ENCODE measurements at places on chromosomes 12 and 14.

- no peak for DNase-seq
Measured at GRCh38 chr14:50002926-50003212, 110.0 kb downstream of the ARF6 start.

GRCh38 chr14:38743966-38744584 is 359.0 kb downstream of the SEC23A start:
- DNase-seq: no peak

DNA sequence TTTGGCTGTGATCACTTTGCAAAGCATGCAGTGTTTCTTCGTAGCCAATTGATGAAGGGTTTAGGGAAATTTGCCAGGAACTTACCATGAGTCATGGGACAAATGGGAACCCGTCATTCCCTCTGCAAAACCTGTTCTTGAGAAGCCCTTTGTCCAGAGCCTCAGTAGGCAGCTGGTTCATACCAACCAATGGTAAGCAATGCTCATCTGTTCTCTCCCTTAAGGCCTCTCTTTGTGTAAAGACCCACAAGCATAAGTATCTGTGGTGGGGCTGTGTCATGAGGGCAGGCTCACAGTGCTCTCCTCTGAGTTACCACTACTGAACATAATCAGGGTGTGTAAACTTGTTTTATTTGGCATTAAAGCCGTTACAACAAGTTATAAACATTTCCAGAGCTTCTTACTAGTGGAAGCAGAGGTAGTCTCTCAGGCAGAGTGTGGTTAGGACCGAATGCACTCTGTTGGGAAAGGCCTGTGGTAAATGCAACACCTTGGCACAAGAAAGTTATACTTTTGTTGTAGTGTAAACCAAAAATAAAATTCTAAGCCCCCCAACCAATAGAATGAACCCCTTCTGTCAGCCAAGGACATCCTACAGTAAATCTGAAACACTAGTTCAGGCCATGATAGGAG is 119.8 kb downstream of the SINHCAF start:
- DNase-seq: no peak

- no peak for DNase-seq
Measured at GRCh38 chr12:14979468-14979867, 6.6 kb downstream of the PDE6H start.

- no peak for DNase-seq
Measured at GRCh38 chr12:64431791-64432190, 20.1 kb upstream of the TBK1 start.

DNA sequence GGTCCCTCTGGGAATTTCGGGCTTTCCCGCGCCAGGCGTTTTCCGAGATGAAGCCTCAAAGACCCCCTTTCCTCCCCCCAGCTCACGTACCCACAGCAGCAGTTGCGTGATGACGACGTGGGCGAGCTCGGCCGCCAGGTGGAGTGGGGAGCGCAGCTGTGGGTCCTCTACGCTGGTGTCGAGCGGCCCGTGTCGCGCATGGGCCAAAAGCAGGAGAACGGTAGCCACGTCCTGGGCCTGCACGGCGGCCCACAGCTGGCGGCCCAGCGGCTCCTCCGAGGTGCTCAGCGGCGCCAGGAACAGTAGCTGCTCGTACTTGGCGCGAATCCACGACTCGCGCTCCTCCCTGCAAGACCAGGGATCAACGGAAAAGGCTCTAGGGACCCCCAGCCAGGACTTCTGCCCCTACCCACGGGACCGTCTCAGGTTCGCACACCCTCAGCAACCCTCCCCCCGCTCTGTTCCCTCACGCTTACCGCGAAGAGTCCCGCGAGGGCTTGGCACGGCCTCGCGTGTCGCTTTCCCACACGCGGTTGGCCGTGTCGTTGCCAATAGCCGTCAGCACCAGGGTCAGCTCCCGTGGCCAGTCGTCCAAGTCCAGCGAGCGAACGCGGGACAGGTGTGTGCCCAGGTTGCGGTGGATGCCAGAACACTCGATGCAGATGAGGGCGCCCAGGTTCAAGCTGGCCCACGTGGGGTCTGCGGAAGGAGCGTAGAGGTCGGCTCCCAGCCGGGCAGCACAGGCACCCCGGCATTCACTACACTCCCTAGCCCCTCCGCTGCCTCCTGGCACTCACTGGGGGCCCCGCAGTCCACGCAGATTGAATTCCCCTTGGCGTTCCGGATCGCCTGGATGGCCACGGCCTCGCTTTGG is 11.4 kb downstream of the AGAP2 start:
- DNase-seq: no peak

DNA sequence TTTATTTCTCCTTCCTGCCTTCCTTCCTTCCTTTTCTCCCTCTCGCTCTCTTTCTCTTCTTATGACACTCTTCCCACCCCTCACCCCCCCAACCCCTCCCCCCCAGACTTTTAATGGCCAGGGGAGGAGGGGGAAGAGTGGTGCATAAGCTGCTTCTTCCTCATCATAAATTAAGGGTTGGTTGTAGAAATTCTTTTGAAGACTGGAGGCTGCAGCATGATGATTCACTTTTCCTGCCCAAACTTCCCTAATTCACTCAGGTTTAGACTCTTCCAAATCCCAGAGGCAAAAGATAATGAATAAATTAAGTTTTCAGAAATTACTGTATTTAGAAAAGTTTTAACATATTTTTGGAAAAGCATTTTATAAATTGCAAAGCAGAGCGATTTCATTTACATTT is 58.2 kb downstream of the GRIP1 start:
- DNase-seq: no peak

DNA sequence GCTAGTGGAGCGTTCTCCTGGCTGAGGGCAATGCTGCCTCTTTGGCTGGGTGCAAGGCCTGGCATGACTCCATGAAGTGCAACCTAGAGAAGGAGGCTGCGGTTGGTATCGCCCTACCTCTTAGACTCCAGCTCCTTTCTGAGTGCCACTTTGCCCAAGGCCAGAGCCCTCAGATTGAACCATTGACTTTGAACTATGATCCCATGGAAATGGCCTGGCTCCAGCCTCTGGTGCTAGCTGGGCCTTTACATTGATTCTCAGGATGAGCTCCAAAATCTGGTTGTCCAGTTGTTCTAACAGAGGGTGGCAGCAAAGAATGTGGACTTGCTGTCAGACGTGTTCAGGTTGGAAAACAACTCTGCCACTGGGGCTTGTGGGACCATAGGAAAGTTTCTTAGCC is 16.1 kb upstream of the SMOC1 start:
- no peak for DNase-seq

DNA sequence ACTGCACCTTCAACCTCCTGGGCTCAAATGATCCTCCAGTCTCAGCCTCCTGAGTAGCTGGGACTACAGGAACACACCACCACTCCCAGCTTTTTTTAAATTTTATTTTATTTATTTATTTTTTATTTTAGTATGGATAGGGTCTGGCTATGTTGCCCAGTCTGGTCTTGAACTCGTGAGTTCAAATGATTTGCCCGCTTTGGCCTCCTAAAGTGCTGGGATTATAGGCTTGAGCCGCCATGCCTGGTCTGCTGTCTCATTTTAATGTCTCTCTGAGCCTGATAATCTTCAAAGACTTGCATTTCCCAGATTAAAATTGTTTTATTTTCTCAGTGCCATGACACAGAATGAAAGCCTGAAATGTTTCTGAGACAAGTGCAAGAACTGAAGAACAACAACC is 1.2 kb upstream of the INHBC start:
- DNase-seq: no peak

DNA sequence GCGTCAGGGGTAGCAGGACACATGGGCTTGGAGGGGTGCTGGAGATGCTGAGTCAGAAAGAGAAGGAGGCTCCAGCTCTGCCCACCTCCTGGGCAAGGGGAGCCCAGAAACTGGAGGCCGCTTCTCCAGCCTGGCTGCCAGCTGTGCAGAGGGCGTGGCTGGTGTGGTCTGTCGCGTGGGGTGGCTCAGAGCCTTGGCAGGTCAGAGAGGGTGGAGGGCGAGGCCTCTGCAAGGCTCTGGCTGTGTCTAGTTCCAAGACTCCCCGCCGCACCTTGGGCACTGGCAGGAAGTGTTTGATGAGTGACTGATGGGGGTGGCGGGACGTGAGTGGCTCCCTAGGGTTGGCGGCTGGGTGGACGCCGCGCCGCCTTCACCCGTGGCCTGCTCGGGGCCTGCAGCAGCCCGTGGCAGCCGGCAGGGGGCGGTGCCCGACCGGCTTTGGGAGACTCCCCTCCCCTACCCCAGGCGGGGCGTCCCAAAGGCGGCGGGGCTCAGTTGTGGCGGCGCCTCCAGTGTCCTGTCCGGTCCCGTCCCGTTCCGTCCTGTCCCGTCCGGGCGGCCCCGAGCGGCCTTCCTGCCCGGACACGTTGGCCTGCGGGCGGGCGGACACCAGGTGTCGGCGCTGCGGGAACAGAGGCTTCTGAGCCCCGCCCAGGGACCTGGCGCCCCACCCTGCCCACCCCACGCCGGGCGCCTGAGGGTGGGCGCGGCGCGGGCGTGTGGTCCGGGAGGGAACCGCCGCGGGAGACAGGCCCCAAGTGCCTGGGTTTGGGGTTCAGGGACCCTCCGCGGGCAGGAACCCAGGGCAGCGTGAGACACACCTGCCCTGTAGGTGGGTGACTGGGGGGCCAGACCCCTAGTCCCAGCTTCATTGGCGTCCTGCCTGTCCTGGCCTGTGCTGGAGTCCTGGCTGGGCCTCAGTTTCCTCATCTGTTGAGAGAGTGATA is 39.7 kb downstream of the KRT80 start:
- no peak for DNase-seq

DNA sequence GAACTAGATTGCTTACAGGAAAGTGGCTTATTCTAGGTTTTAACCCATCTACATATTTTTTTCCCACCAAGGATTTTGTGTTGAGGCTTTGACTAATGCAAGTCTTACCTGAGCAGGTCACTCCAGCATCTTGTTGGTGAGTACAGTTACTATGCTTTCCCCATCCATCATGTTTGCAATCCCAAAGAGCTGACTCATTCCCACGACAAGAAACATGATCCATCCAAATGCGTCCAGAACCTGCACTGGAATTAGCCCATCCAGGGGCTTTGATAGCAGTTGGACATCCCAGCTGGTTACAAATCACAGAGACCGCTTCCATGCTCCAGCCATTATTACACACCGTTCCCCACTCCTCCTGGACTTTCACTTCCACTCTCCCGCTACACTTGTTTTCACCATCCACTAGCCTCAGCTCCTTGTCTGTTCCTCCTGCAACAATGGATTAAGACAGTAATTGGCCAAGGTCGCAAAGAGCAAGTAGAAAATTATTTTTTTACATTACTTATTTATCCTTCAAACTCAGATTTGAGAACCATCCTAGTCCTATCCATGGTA is 2.5 kb downstream of the CD163 start:
- no peak for DNase-seq

DNA sequence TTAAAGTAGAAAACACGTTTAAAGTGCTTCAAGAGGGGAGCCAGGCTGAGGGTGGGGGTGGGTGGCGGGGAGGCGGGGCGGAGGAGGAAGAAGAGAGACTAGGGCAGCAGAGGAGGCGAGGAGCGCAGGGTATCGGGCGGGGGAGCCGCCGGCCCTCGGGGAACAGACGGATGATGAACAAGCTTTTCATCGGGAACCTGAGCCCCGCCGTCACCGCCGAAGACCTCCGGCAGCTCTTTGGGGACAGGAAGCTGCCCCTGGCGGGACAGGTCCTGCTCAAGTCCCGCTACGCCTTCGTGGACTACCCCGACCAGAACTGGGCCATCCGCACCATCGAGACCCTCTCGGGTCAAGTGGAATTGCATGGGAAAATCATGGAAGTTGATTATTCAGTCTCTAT is 39.2 kb downstream of the ZCRB1 start:
- no peak for DNase-seq

DNA sequence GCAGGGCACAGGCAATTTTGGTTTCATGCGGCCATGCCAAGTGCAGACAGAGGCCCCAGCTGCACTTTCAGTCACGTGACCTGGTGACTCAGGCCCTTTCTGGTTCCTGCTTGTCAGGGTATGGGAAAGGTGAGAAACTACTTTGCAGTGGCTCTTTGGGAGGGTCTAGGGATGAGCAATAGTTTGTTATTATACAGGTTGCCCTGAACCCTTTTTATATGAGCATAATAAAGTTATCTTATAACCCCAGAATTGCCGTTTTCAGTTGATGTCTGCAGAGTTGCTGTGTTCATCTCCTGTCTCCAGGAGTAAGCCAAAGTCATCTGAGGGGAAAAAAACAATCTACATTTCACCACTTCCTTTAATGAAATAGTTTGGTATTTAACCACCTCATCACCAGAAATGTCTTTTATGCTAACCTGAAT is 30.9 kb upstream of the EMP1 start:
- DNase-seq: no peak

DNA sequence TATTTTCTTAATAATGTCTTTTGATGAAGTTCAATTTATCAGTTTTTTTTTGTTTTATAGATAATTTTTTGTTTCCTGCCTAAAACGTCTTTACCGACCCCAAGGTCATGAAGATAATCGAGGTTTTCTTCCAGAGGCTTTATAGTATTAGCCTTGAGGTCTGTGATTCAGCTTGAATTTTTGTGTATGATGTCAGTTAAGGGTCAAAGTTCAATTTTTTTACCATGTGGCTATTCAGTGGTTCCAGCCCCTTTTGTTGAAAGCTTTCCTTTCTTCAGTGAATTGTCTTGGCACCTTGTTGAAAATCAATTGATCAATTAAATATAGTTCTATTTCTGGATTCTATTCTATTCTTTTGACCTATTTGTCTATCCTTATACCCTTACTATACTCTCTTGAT is 3.2 kb upstream of the MGST1 start:
- DNase-seq: no peak

DNA sequence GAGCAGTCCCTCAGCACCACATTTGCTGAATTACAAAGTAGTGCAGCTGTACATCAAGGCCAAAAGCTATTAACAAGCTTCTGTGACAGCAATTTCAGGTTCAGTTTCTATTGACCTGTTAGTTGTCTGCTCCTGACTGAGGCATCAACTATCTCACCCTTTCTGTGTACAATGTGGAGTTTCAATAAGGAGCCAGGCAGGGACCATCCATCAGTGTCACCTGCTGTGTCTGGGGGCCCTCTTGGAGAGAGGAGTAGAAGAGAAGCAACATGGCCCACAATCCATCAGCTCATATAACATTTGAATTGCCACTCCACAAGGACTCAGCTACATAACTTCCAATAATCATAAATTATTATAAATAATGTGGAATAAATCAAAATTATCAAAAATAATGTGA is 72.3 kb upstream of the CCDC196 start:
- DNase-seq: no peak

GRCh38 chr12:58453306-58453705 is 467.0 kb downstream of the LRIG3 start:
- no peak for DNase-seq

DNA sequence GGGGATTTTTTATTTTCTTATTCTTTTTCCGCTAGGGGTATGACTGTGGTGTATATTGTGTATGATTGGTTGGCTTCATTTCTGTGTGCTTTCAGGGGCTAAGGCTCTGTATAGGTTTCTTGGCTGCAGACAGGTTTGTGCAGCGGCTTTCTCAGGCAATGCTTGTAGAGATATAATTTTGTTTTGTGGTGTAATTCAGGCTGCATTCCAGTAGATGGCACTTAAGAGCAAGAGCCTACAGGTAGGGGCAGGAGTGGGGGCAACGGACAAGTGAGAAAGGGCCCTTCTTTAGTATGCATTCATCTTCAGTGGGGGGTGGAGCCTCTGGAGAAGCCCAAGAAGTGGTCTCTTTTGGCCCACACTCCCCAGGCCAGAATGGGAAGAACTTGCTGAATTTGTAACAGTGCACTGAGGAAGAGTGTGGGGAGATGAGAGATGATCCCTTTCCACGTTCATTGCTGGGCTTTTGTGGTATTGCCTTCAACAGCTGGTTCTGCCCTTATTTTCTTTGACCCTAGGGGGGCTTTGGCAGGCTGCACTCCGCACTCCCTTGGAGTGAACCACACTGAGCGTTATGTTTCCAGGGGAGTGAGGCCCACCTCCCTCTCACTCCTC is 78.6 kb downstream of the IFNG-AS1 start:
- DNase-seq: no peak

GRCh38 chr12:11794751-11795150 is 145.3 kb downstream of the ETV6 start:
- no peak for DNase-seq

GRCh38 chr12:124688356-124688992 is 121.1 kb upstream of the NCOR2 start:
- DNase-seq: no peak

All from AG04449 (cell line).